Choroid plexus epithelial cell (primary cell): ENCODE measurements at places on chromosomes 3 and 15.

GRCh38 chr3:52225452-52226228, at the start of gene TLR9:
TSS of gene TLR9 (minus strand) at chr3:52225645. CDS start at chr3:52225529, 116 bp downstream.
- no peak for DNase-seq

DNA sequence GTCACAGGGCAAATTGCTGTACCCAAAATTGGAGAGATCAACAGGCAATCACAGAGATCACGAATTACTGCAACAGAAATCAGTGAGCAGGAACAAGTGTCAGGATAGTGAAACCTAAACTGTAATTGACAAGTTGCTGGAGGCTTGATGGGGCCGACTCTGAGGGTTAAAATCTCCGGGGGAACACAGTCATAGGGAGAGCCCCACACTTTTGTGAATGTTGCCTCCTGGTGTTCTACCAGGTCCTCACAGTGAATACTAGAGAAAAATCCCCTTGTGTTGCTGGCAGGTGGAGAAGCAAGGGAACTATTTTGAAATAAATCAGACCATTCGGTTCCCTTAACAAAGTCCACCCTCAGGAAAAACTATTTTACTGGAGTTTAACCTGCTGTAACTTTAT, 697.5 kb upstream of the CBLB start:
- DNase-seq, result peak; percentile 41

GRCh38 chr3:172550347-172550943, 27.2 kb upstream of the TNFSF10 start:
- DNase-seq, result peak; percentile 95

DNA sequence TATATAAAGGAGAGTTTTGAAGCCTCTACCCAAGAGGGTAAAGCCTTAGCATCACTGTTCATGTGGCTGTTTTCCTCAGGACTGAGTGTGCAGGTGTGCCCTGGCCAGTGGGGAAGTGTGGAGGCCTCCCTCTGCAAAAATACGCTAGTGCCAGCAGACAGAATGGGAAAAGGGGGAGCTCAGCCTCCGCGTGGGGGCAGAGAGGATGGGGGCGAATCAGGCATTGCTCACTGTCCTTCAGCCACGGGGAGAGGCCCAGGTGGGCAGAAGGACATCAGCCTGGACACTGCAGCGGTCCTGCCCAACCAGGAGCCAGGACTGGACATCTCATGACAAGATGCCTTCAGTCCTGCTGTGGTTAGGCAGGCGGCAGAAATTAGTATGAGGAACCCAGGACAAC, 10.1 kb downstream of the LTF start:
- no peak for DNase-seq

DNA sequence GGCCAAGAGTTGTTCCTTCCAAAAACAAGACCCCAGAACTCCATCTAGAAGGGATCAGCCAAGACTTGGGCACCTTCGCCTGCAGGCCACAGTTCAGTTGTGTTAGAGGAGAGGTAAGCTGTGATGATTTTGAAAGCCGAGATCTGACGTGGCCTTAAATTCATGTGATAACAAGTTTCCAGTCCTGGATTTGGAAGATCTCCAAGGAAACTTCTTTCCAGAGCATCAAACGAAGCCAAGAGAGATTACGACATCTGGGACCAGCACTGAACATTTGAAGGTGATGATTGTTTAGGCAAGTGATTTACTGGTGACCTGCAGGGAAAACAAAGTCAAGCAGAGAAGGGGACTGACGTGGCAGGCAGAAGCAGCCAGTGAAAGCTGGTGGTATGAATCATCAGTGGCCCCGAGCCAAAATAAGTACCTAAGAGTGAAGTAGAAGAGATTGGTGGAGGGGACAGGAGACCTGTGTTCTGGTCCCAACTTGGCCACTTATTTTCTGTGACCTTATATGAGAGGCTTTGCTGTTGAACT, 339.0 kb upstream of the PROK2 start:
- DNase-seq, result peak; percentile 93

DNA sequence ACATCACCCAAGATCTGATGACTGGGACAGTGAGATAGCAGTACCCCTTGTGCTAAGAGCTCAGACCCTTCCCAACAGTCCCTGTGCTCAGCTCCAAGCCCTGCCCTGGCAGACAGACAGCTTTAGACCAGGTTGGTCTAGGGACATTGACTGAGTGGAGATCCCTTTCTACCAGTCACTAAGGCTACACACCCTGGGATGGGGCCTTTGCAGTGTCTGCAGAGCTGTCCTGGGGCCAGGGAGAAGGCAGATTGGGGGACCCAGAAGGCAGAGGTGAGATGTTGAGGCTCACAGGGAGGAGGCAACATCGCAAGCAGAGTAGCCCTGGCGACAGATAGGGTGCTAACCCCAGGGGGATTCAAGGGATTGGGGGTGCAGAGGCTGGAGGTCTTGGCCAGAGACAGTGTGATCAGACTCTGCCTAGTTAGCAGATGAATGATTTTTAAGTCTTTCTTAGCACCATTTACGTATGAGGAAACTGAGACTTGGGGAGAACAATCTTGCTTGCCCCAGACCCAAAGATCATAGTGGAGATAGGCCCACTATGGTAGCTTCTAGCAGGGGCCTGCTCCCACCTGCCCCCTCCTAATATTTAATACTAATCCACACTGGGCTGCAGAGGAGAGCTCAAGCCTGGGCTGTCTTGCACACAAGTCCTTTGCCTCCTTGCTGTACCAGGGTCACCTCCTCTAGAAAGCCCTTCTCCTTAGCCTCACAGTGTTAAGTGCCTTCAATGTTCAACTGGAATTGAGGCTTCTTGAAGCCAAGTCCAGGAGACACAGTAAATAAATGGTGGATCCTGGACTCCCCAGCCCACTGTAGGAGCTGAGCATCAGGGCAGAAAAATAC, 32.6 kb downstream of the HMCES start:
- DNase-seq, result no peak

DNA sequence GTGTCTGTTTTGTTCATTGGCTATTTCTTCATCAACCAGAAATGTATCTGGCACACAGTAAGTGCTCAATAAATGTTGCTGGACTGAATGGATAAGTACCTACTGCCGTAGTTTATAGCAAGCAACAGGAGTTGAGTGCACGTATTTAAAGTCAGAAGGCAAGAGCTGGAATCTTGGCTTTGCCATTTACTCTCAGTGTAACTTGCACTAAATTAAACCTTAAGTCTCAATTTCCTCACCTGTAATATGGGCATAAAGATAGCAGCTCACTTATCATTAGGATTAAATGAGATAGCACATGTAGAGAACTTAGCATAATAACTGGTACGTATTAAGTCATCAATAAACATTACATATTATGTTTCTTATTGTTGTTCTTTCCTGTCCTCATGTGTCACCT, 13.0 kb upstream of the FAM174B start:
- DNase-seq, result no peak

DNA sequence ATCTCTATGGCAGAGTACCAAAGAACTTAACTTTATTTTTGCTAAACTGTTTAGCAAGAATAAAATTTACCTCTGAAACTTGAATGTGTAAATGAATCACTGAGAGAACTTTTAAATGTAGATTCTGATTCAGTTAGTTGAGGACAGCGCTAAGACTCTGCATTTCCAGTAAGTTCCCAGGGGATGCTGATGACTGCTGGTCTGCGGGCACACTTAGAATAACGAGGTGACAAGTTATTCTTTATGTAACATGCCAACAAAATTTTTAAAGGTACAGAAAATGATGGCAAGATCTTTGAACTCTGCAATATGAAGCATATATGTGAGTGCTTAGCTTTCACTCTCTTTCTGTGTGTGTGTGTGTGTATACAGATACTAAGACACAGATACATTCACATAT, 56.4 kb downstream of the TGFBR2 start:
- DNase-seq, result no peak

GRCh38 chr15:69032703-69033373, 18.3 kb downstream of the NOX5 start:
- DNase-seq, result no peak

GRCh38 chr3:33438284-33438668, 1.9 kb downstream of the UBP1 start:
- peak; percentile 68 for DNase-seq

DNA sequence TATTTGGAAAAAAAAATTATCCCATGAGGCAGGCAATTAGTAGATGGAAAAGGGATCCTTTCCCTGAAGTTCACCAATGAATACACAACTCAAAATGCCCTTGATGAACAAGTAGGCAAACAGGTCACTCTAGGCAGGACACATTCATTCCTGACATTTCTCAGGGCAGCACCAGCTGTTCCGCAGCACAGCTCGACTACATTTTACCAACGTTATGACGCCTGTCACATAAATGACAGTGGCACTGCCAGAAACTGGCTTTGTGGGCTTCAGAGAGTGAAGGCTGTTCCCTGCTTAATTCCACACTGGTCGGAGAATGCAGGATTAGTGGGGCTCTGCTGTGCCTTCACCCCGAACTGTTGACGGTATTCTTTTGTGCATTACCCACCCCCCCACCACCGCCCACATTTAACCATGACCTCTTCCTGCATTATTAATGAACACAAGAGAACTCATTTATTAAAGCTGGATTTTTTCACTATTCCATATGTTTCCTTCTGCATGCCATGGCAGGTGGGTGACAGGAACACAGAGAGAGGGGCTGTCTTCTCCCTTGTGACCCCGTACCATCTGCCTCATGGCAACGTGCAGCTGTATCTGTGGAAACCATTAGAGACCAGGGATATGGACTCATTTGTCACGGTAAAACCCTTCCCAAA, 197.6 kb downstream of the PDZRN3 start:
- DNase-seq, result no peak

- DNase-seq, result peak; percentile 34
Measured at GRCh38 chr3:27568393-27568792, 84.2 kb upstream of the SLC4A7 start.

- no peak for DNase-seq
Measured at GRCh38 chr3:126770096-126770495, 66.1 kb downstream of the CHCHD6 start.

GRCh38 chr3:43866529-43867353, 176.0 kb downstream of the ABHD5 start:
- peak; percentile 91 for DNase-seq

- no peak for DNase-seq
Measured at GRCh38 chr3:189490337-189490736, 140.9 kb upstream of the TP63 start.

DNA sequence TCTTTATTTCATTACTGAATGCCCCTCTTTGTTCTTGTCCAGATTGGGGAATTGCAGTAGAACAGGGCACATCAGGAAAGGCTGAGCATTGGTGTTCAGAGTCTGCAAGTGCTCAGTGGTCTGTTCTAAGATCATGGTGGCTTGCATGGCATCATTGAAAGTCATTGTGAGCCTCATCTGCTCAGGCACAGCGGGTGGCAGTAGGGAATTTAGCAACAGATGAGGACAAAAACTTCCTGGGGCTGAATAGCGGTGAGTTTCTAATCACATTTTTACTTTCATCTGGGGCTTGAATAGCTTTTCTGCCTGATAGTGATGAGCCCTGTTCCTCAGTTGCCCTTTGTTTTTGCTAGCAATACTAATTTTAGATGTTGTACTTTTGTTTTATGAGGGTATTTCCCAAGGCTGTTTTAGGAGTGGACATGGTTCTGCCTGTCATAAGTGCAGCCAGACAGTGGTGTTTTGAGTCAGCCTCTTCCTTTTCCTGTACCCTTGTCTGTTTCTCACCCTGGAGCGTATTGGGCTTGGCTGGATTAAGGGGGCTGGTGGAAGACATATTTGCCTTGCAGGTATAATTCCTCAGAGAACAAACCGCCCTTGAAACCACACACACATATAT, 127.2 kb upstream of the IL12A start:
- DNase-seq, result peak; percentile 55

GRCh38 chr3:122843604-122844003, 48.7 kb downstream of the SLC49A4 start:
- no peak for DNase-seq

- DNase-seq, result no peak
Measured at GRCh38 chr3:123692041-123692440, 107.2 kb upstream of the HACD2 start.

DNA sequence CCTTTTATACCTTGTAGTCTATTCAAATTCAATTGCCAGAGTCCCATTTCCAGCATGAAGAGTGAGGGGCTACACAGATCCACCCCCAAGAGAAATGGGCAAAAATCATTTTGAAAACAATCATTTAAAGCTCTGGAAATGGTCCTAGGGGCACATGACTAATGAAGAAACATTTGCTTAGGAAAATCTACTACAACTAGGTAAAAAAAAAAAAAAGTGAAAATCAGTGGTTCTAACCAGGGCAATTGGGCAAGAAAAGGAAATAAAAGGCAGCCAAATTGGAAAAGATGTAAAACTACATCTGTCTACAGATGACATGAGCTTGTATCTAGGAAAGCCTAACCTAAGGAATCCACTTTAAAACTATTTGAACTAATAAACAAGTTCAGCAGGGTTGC, 9.4 kb downstream of the IMPG2 start:
- DNase-seq, result no peak

- no peak for DNase-seq
Measured at GRCh38 chr3:45124956-45125355, 21.2 kb downstream of the CDCP1 start.

- DNase-seq, result peak; percentile 65
Measured at GRCh38 chr3:104349836-104350235, 1016.9 kb upstream of the ALCAM start.

DNA sequence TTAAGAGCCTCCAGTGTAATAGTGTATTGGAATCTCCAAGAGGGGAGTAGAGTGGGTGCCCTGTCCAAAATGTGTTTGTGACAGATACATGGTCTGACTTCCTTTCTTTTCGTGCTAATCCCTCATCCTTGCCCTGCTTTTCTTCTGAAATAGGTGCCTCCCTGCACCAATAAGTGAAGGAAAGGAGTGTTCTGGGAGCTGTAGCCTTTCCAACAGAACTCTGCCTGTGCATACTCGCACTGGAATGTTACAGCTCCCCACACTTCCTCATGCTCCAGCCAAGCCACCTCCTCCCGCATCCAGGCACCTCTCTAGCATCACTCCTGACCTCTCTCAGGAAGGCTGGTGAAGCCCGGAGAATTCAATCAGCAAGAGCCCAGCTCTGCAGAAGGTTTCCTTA, 478.0 kb downstream of the GABRG3 start:
- DNase-seq, result peak; percentile 33

GRCh38 chr15:96262097-96262496, 68.4 kb upstream of the NR2F2 start:
- no peak for DNase-seq

DNA sequence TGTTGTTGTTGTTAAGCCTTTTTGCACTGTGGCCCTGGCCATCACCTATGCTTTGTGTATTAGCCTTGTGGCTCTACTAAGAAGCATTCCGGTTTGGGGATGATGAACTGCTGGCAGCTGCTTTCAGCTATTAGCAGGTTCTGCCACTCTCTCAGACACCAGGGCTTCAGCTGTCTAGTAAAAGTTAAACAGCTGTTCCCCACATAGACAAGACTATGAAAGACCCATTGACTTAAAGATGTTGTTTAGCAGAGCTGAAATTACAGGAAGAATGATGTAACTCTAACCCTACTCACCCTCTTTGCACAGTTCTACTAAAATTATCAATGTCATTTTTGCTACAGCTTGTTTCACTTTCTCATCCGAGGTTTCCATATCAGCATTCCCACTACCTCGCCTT, 131.2 kb upstream of the CGNL1 start:
- peak; percentile 59 for DNase-seq
